Epithelial cell of proximal tubule (primary cell): ENCODE measurements at places on chromosomes 5 and 9.

DNA sequence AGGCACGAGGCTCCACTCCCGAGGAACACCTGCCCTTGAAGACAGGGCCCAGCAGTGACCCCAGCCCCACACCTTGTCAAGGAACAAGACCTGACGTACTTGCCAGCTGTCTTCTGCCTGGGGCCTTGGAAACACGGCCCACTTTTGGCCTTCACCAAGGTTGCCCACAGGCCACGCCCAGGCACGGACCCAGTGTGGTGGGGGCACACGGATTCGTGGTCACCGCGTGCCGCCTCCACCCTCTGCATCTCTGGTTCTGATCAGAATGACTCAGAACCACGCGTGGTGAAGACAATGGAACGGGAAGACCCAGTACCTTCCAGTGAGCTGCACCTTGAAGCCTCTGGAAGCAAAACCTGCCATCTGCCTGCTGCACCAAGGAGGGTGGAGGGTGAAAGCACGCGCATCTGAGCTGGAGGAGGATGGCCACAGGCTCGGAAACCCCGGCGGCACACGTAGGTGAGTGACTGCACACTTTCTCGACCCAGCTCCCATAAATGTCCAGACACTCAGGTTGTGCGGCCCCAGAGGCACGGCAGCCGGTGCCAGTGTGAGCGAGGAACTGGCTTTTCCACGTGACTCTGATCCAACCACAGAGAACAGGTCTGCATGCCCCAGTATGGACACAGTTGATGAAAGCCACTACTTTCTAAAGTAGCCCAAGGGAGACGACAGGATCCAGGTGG, 36.5 kb downstream of the LPCAT1 start:
- no peak for DNase-seq

GRCh38 chr9:76962732-76963131, 56.7 kb upstream of the FOXB2 start:
- DNase-seq, result no peak

- DNase-seq, result no peak
These were observed 10.5 kb downstream of the LPAR1 start for GRCh38 chr9:111027798-111028197.

DNA sequence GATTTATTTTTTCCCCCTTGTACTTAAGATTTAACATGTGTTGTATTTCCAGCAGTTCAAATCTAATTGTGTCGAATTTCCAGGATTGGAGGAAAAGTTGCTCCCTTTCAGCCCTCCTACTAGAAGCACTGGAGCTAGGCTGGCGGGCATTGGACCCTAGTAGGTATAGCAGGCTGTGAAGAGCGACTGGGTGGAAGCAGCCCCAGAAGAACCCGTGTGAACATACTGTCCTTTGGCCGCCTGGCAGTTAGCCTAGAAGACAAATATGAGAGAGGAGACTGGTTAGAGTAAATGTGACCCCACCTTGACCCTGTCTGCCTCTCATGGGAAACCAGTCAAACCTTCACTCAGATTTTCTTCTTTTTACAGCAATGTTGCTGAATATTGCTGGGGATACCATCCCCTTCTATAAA, 13.9 kb downstream of the ALDOB start:
- no peak for DNase-seq

DNA sequence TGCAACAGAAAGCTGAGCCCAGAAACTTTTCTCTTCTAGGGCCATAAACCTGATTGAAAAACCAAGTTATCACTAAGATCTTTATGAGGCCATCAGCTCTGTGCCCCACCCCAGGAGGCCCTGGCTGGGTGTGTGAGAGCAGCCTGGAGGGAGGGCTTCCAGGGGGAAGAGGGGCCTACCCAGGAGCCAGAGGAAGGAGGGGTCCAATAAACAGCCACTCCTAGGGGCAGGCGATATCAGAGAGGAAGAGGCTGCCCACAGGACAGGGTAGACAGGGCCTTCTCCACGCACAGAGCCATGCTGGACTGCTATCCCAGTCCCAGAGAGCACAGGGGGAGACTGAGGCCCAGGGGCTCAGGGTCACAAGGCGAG, 4.5 kb upstream of the CDX1 start:
- no peak for DNase-seq

- DNase-seq, result no peak
These were observed 1.8 kb downstream of the LHX6 start for GRCh38 chr9:122226758-122227574.

GRCh38 chr5:2378976-2379375, 372.5 kb downstream of the IRX2 start:
- no peak for DNase-seq

DNA sequence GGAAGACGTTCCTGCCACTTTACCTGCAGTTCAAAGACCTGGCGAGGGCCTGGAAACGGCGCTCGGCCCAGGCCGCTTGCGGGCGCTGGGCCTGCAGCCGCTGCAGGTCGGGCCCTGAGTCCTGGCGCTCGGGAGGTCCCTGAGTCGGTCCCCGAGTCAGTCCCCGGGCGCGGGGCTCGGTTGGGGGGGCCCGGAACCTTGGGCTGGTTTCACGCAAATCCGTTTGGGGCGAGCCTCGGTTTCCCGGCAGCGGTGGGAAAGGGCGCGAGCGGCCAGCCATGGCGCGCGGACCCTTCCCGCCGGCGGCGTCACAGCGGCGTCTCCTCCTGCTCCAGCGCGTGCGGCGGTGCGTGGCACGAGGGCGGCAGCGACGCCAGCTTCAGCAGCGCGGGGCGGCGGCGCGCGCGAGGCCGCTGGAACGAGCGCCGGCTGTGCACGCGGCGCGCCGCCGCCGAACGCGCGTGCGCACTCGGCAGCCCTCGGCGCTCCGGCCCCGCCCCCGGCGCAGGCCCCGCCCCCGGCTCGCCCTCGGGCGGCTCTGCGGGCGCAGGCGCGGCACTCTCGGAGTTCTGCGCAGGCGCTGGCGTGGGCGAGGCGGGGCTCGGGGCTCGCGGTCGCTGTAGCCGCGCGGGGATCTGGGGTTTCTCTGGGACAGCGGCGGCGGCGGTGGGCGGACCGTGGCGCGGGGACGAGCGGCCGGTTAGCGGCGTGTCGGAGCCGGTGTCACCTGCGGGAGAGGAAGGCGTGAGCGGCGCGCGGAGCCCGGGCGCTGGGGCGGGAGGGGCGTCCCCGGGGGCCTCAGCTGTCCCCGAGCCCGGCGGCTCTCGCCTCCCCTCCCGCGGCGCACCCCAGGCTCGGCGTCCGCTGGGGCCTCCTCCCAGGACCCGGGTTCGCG, 29.9 kb downstream of the EXOC3 start:
- no peak for DNase-seq

- DNase-seq, result no peak
These were observed 22.1 kb upstream of the GRPEL2 start for GRCh38 chr5:149323210-149323609.

DNA sequence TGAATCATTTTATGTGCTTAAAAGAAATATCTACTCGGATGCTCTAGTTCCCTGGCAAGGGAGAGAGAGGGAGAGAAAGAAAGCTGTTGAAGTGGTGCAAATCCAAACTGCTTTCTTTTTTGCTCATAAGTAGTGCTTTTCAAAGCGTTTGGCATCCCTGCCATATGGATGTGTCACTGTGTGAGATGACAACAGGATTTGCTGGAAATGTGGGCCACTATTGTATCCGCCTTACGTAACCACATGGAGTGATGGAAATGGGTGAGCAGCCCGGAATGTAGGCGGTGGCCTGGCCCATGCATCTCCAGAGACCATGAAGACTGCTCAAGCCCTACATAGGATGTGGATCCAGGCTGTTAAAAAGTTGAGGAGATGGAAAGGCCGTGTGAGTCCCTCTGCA, 30.8 kb downstream of the TJP2 start:
- no peak for DNase-seq

- DNase-seq, result no peak
These were observed 50.2 kb upstream of the KCNMB1 start for GRCh38 chr5:170439223-170439943.

DNA sequence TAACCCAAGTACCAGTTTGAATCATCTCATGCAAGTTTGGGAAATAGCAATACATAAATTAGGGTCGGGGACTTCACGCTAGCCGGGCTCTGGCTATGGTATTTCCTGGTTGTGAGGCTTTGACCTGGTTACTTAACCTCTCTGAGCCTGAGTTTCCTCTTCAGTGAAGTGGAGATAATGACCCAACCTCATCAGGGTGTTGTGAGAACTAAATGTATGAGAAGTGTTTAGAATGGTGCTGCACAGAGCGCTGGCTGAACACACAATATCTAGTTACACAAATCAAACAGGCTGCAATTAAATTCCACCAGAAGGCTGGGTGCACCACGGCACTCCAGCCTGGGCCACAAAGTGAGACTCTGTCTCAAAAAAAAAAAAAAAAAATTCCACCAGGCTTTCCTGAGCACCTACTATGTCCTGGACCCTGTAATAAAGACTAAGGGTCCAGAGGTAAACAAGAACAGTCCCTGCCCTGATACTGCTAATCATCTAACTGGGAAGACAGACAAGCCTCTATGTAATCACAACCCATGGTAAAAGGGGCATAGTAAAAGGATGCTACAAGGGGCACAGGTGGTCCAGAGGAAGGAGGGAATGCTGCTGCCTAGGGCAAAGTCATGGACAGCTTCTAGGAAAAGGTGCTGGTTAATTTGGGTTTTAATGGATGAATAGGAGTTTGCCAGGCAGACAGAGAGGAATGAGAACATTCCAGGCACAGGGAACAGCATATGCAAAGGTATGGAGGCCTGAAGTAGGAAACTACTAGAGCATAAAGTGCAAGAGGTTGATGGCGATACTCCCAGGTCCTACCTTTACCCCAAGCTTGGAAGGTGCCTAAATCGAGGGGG, 27.7 kb downstream of the DUSP1 start:
- no peak for DNase-seq

- DNase-seq, result no peak
These were observed 31.6 kb downstream of the NSUN2 start for GRCh38 chr5:6601271-6601670.

DNA sequence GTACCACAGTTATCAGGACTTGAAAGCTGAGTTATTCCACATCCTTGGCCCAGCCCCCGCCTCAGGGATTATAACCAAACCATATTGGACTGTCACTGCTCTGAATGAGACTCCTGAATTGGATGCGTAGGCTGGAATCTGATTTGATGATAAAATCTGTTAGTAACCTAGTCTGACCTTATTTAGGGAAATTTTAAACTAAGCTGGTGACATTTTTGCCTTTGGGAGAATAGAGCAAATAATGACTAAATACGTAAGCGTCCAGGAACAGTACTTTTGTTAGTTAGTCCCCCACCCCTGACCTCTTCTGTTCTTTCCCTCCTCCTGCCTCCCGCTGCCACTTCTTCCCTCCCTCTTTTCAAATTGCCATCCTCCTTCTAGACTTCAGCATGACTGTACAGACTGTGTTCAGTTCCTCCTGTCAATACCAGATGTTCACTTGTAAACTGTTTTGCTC, 92.6 kb downstream of the TLE4 start:
- DNase-seq, result no peak

GRCh38 chr5:68502531-68502930, 287.0 kb downstream of the PIK3R1 start:
- DNase-seq, result no peak

DNA sequence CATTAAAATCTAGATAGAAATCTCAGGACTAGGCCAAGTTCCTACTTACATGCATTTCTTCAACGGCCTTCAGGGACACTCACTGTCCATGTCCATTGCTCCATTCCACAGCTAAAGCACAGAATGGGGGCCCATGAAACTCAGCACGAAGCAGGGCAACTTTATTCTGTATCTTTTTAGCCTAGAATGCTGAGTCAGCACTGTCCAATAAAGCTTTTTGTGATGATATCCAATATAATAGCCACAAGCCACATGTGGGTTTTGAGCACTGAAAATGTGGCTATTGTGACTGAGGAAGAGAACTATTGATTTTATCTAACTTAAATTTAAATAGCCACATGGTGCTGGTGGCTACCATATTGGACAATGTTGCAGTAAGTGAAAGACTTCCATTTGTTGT, 21.6 kb downstream of the OTP start:
- DNase-seq, result no peak

DNA sequence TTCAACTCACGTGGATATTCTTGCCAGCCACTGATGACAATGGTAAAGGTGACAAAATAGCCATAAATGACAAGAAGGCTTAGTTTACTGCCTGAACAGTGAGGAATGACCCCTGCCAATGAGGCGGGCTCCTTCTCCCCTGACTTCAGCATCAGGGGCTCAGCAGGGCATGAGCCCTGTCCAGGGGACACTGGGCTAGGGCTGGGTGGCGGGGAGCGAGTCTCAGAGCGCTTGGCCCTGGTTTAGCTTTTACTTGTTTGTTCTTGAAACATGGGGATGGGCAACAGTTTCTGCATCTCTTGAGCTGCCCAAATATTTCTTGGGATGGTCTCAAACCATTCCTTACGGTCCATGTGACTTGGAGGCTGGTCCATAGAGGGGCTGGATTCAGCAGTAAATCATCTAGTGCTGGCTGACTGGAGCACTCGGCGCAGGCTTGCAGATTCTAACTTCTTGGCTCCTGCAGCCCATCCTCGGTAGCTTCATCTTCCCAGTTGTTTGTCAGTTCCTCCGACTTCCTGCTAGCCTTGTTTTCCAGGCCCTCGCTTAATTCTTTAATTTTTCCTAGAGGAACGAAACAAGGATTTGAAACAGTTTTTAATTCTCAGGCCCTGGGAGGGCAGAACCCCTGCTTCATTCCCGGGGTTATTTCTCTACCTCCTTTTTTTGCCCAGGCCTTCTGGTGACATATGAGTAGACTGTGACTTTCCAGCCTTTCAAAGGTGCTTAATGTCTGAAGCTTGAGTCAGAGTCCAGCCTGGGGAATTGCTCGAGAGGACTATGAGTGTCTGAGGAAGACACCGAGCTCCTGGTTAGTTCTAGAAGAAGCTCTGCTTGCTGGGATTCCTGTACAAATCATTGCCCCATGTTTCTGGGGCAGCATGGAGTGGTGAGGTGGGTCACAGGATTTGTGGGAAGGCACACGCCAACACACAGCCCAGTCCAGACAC, 4.5 kb upstream of the HMCN2 start:
- DNase-seq, result no peak

GRCh38 chr5:167861129-167861927, 430.1 kb upstream of the WWC1 start:
- no peak for DNase-seq

- DNase-seq, result no peak
These were observed 105.1 kb downstream of the ADRB2 start for GRCh38 chr5:148931453-148932057.

DNA sequence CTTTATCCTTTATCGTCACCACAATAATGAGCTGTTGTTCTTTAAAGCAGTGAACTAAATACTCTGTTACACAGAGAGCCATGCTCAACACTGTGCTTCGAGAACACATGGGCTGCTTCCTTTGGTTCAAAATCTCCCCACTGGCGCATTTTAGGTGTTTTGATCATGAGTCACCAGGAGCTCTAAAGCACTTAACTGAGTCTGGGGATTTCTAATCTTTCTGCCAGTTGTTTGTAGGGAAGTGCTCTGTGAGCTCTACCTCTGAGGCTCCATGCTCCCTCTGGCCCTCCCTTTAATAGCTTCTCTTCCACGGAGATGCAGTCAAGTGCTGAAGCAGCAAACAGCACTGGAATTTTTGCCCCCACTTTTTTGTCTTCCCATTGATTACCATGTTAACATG, 17.0 kb downstream of the ERAP2 start:
- peak; percentile 89 for DNase-seq

- no peak for DNase-seq
These were observed 46.0 kb upstream of the F2RL2 start for GRCh38 chr5:76669245-76669644.

GRCh38 chr5:59025734-59026133, 442.9 kb downstream of the RAB3C start:
- no peak for DNase-seq
